ENCODE measurements at places on chromosomes 3 and 15.

- DNase-seq, result no peak
These were observed 232.1 kb downstream of the CTNNB1 start for GRCh38 chr3:41431386-41431785.

DNA sequence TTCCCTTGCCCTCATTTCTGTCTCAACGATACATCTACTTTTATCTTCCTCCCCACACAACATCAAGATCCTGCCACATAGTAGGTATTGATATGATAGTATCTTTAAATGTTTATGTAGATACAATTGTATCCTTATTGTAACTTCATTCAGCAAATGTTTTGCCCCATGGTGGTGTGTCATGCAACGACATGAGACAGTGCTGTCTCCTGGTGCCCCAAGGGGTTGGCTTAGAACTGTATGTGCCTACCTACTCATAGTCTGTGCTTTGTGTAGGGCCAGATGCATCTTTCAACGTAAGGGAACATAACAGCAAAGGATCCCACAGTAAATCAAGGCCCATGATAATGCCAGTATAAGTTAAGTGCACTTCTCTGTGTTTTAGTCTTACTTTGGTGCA lies 2.8 kb upstream of the CD47 start:
- DNase-seq, result no peak

DNA sequence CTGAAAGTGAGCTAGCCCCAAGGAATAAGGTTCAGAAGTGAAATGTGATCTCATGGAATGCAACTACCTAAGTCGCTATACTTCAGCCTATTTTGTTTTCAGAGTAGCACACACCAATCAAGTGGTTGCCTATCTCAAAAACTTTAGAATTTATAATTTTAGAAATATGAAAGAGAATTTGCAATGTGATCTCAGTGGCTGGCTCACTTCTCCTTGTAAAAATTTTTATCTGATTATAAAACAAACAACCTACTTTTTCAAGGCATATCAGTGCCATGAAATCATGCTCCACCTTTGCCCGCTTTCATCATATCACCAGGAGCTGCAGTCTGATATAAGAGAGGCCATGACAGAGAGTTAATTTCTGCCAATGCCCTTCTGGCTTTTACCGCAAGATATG lies 47.3 kb downstream of the CLDN11 start:
- no peak for DNase-seq

DNA sequence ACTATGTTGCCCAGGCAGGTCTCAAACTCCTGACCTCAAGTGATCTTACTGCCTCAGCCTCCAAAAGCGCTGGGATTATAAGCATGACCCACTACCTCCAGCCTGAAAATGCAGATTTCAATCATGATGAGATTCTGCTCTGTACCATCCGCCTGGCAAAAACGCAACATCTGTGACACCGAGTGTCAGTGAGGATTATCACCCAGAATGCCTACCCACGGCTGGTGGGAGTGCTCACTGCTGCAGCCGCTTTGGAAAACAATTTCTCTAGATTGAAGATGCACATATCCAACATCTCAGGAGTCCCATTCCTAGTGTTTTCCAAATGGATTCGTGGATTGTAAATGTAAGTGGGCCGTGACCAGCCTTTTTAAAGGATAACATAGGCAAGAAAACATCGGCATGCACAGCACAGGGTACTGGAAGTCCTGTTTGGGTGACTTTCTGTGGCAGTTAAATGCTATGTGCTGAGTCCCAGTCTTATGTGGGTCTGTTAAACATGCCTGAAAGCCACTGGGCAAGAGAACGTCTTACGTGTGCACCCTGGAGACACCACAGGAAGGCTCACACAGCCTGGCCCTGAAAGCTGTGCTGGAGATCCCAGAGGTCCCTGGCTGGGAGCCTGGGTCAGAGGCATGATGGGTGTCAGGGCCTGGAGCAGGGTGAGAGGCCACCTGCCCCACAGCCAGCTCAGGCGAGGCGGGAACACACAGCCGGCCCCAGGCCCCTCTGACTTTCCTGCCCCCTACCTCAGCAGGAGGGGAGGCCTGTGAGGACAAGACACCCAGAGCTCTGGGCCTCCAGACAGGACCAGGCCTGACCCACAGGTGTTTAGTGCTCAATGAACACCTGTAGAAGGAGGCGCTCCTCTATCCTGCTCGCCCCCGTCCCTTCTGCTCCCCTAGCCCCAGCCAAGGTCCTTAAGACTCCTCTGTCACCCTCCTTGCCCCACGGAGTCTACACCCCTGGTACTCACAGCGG lies 918 bp downstream of the PRSS50 start:
- DNase-seq, result no peak

- no peak for DNase-seq
These were observed 20.9 kb upstream of the VILL start for GRCh38 chr3:37969596-37970100.

DNA sequence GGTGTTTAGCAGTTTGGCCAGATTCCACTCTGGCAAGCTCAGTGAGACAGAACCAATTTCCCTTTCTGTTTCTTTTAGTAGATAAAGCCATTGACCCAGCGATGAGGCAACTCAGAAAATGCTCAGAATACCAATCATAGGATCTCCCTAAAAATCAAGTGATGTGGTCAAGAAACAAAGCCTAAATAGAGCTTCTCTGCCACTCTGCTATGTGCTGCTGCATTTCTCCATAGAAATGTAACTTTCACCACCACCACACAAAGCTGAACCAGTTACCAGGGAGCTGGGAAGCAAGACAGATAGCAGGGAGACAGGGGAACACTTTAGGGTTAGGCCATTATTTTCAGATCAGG lies 109.8 kb downstream of the RPL22L1 start:
- DNase-seq, result no peak

DNA sequence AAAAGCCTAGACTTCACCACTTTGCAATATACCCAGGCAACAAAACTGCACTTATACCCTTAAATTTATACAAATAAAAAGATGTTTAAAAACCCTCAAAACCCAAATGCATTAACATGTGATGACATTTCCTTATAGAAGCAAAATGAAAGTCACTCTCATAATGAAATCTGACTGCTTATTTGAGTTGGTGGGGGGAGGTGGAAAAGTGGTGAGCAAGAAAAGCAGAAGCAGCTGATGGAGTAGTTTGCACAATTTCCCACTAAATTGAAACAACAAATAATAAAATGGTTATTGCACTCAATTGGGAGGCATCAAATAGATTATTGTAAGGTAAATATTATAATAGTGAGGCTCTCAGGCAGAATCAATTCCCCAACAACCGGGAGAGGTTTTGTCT lies 54.0 kb upstream of the GADL1 start:
- DNase-seq, result no peak

GRCh38 chr3:34202975-34203374 lies 404.5 kb downstream of the PDCD6IP start:
- DNase-seq, result no peak

- DNase-seq, result no peak
These were observed 11.6 kb downstream of the CCR5AS start for GRCh38 chr3:46395210-46395661.

GRCh38 chr3:64408770-64409169 lies 183.5 kb upstream of the PRICKLE2 start:
- DNase-seq, result no peak

DNA sequence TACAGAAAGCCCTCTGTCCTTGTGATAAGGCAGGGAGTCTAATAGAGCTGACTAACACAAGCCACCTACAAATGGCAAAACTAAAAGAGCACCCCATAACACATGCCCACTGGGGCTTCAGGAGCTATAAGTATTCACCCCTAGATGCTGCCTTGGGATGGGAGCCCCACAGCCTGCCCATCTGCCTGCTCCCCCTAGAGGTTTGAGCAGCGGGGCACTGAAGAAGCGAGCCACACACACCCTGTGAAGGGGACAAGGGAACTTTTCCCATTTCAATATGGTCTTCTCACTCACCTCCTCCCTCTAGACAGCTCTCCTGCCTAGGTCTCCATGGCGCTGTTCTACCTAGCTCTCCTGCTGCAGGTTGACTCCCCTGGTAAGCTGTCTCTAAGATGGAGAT lies 261.0 kb downstream of the SHQ1 start:
- no peak for DNase-seq

GRCh38 chr3:61666615-61667330 lies 105.4 kb downstream of the PTPRG start:
- DNase-seq, result no peak

Data from NCI-H1436 treated with DMSO at 0.1 percent for 48 hours (cell line).